NCI-H1694 treated with DMSO at 0.1 percent for 48 hours (cell line): ENCODE measurements at places on chromosomes 4 and X.

DNA sequence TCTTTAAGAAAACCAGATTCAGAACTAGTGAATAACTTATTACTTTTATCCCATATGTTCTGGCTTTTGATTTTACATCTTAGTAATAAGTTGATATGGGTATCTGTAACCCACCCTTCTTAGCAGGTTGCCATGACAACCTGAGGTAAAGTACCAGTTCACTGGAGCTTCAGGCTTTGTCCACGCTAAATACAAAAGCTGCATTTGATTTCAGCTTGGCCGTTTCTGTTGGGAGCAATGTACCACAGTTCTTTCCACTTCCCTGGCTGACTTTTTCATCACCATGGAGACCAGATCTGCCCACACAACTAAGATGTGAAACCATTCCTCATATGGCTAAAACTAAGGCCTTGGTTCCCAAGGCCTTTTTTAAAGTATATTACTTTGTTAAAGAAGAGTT, 26.1 kb downstream of the KLHL34 start:
- no peak for DNase-seq

DNA sequence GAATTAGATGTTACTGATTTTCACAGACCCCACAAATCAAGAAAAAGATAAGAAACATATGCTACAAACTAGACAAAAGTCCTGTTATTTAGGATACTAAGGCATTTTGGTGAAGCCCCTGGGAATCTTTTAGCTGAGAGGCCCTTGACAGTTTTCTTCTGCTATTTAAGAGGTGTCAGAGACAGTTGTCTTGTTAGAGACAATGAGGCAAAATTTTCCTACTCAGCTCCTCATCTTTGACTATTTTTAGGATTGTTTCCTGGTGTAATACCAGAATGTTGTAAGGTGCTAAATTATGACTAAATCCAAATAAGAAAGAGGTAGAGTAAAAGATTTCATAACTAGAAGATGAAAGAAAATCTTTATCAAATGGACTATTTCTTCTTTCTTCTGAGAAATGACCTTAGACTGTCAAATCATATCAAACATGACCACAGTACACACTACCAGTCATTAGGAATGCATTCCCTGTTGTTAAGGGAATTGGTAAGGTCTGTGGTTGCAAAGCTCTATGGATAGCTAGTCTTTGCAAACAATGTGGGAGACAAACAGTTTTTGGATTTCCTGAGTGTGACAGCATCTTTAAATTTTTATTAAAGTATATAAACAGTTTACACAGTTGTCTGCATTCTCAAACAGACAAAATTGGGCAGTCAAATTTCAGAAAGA, 926.1 kb downstream of the ADGRL3 start:
- DNase-seq = no peak

DNA sequence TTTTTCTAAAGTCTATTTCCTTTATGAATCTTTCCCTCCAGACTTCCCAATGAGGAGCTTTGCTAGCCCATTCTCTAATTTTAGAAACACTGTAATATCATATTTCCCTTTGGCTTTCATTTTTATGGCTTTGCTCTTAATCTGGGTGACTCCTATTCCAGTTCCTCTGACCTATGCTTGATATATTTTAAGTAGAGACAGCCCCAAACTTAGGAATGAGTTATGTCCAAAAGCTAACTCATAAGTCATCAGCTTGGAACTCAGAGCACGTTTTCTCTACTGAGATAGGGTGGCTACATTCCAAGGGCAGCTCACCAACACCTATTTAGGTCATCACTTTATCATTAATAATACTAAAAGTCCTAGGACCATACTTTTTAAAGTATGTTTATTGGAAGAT, 77.8 kb downstream of the OR13H1 start:
- no peak for DNase-seq

GRCh38 chr4:94244087-94244828, 36.6 kb downstream of the SMARCAD1 start:
- DNase-seq = no peak

DNA sequence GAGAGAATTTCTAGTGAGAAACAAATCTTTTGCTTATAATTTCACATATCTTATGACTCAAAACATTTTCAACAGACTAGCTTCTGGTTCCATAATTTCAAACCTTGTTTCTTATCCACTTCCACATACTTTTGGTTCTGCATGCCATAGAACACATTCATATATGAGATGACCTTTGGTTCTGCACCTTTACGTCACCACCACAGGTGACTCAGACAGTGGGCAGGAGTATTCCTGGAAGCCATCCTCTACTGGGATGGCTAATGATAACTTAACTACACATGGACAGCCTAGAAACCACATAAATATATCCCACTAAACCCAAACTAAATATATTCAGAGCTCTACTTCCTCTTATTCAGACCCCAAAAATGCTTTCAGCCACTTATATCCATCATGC, 133.3 kb downstream of the DCK start:
- DNase-seq = no peak

GRCh38 chrX:77658886-77659285, 127.1 kb downstream of the ATRX start:
- DNase-seq = no peak

- DNase-seq = no peak
These were observed 9.5 kb downstream of the GNRHR start for GRCh38 chr4:67744561-67745283.

DNA sequence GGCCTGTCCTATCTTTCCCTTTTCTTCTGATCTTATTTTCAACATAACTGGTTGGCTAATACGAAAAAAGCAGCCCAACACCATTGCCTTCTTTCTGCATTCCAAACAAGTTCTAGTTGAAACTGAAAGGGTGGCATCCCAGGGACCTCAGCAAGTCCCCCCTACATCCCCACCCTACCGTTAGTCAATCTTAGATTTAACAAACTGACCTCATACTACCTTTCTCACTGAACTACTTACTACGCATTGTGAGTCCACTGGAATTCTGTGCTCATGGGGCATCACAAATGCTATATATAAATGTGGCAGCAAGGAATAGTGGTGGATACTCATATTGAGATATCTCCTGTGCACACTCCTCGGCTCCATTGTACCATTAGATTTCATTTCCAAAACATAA, 33.1 kb upstream of the FGF5 start:
- no peak for DNase-seq

DNA sequence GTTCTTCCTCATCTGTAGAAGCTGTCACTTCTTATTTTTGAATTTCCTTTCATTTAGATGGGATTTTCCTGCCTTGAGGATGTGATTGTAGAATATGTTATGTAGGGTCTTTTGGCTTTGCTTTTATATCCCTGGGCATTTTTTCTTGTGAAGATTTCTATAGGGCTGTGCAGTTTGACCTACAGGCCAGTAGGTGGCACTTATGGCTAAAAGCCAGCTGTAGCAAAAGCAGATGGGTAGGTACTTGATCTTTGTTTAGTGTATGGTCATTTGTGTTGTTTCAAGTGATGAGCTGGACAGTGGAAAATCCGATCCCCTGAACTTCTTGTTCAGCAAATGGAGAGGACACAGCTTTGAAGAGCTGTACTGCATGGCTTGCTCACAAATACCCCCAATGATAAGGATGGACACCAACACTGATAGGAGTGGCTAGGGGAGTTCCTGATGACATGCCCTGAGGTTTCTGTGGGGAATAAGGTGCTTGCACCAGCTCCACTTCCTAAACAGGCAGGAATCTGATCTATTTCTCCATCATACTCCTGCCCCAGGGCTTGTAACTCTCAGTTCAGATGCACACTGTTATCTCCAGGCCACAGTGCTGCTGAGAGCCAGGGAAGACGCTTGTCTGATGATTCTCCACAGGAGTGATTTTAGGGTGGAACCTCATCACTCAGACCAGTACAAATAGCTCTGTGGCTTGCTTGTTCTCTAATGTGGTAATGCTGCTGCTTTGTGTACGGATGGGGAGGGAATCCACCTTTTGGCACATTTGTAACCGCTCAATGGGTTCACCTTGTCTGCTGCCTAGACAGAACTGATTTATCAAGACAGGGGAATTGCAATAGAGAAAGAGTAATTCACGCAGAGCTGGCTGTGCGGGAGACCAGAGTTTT, 417.1 kb upstream of the MAGEB16 start:
- DNase-seq = no peak

DNA sequence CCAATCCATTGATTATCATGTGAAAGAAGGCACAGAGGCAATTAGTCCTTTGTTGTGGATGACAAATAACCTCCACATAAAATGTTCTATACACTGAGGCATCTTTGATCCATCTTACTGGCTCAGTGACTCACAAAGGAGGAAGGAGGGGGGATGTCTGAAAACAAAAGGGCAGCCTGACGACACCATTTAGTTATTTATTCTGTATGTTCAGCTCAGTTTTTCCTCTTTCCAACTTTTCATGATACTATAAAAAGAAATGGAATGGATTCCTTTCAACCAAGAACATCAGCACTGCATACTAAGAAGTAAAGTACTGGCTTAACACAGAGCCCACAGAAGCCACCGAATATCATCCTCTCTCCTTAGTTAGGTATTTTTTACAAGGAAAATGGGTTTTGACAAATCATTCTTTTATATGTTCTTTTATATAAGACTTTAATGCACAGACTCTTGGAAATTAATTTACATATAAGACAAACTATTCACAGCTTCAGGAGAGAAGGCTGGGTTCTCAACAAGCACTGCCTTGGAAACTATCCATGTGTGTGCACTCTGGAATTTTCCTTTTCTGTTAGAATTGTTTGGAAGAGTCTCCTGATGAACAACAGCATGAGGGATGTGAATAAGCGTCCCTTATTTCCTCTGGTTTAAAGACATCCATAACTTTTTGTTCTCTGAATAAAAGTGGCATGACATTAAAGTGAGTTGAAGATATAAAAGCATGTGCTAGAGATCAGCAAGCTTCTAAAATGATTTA, 135.6 kb downstream of the TSPAN5 start:
- DNase-seq = no peak

GRCh38 chr4:172308078-172308477, 494.9 kb downstream of the GALNTL6 start:
- no peak for DNase-seq

DNA sequence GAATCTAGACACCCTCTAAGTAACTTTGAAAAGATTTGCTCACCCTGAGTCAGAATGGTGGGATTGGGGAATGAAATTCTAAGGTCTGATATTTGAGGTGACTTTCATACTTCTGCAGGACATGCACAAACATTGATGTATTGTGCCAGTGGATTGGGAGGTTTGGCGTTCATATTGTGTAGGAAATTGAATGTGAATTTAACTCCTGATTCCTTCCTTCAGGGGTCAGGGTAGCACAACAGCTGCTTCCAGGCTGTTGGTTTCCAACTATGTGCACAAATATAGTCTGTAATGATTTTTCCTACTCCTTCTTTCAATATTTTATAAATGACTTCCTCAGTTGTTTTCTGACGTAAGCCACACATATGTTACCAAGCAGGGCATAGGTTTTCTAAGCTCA, 3.1 kb downstream of the IL1RAPL1 start:
- DNase-seq = no peak

DNA sequence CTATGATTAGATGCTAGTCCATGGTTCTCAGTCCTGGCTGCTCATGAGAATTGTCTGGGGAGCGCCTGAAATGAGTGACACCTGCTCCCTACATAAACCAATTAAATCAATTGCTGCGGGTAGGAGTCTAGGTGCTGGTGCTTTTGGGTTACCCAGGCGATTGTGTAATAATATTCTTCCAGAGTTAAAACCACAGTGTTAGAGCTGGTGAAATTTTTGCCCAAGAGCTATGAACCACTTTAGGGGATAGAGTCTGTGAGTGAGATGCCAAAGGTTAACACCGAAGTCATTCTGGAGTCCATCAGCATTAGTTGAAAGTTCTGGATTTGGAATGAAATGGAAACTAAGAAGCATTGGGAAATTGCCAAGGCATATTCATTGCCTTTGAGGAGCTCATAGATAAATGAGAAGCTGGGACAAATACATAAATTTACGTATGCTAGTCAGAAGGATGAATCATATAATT, 15.3 kb downstream of the PDK3 start:
- no peak for DNase-seq

- no peak for DNase-seq
These were observed 38.8 kb downstream of the MSN start for GRCh38 chrX:65706041-65706828.

DNA sequence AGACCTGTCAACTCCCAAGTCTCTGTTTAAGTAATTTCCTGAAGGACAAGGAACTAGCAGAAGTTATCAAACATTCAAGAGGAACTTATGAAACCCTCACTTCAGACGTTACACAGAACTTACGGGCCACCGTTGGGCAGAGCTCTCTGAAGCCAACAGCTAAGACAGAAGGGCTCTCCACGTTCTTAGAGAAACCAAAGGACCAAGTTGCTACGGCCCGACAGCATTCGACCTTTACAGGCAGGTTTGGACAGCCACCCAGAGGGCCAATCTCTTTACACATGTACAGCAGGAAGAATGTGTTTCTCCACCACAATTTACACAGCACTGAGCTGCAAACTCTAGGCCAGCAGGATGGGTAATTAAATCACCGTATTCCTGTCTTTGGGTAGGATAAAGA, 705.1 kb upstream of the GRID2 start:
- no peak for DNase-seq

- DNase-seq = no peak
These were observed 135.9 kb upstream of the ARHGEF9 start for GRCh38 chrX:63920875-63921274.

DNA sequence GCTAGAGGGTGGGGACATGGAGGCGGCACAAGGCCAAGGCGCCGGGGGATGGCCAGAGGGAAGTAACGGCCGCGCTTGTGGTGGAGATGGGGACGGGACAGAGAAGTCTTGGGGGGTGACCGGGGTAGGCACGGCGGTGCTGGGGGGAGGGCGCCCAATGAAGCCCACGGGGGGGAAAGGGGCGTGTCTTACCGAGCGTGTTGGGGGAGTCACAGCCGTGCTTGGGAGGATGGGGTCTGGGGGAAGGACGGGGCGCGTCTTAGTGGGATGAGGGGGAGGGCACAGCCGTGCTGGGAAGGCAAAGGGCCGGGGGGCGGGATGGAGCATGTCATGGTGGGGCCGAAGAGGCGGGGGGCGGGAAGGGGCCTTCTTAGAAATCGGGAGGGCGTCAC, 952 bp downstream of the ARSD start:
- DNase-seq = no peak

DNA sequence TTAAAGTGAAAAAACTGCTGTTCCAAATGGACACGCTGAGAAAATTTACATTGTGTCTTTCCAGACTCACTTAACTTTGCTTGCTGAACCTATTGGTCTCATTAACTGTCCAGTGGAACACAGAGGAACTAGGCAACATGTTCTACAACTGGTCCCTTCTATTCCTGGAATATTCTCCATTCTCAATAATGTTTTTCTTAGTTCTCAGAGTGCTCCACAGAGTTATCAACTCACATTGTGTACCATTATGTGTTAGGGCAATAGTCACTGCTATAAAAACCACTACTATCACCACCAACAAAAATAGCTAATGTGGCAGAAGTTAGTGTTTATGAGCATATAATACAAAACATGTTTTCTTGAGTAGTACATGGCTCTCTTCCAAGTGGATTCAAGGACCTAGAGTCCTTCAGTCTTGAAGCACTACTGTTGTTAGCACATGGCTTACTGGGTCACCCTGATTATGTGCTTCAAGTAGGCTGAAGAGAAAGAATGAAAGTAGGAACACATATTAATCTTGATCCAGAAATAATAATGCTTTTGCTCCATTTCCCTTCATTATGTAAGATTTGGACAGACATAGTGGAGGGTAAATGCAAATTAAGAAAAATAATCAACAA, 865.3 kb upstream of the HS3ST1 start:
- DNase-seq = no peak

GRCh38 chr4:121800638-121800960, 524 bp upstream of the EXOSC9 start:
- DNase-seq = no peak

GRCh38 chr4:25728886-25729285, 73.2 kb downstream of the SLC34A2 start:
- no peak for DNase-seq
